CD4-positive, alpha-beta memory T cell (primary cell): ENCODE measurements at places on chromosomes 16 and 17. TPM values are rescaled to one million over a fixed set of nuclear protein-coding genes. Genes with fewer than 3 reads are reported as not detected.

DNA sequence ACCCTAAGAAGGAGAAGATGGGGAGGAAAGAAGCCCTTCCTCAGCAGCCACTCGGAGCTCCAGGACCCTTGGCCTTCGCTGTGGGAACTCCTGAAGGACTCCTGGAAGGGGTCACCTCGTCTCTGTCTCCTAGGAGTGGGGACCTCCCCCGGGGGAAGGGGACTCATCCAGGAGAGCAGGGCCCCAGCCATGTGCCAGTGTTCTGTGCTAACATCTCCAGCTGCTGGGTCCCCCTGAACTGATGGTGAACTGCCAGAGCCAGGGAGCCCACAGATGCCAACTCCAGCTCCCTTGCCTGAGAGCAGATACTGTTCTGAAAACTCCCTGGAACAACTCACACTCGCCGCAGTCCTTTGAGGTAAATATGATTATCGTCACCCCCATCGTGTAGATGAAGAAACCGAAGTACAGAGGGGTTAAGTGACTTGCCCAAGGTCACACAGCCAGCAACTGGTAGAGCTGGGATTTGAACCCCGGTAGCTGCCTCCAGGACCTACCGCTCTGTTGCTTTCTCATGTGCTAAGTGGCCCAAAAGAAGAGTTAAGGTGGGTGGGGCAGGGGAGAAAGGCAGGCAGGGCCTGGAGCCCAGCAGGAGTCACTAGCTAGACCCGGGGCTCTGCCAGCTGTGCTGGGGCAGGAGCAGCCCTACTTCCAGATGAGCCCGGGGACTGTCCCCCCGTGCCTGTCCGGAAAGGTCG, 10.5 kb downstream of the TIMM22 start:
- DNase-seq: no peak

- DNase-seq: peak; percentile 28
These were observed 578 bp downstream of the RAC3 start for GRCh38 chr17:82031885-82032627.

DNA sequence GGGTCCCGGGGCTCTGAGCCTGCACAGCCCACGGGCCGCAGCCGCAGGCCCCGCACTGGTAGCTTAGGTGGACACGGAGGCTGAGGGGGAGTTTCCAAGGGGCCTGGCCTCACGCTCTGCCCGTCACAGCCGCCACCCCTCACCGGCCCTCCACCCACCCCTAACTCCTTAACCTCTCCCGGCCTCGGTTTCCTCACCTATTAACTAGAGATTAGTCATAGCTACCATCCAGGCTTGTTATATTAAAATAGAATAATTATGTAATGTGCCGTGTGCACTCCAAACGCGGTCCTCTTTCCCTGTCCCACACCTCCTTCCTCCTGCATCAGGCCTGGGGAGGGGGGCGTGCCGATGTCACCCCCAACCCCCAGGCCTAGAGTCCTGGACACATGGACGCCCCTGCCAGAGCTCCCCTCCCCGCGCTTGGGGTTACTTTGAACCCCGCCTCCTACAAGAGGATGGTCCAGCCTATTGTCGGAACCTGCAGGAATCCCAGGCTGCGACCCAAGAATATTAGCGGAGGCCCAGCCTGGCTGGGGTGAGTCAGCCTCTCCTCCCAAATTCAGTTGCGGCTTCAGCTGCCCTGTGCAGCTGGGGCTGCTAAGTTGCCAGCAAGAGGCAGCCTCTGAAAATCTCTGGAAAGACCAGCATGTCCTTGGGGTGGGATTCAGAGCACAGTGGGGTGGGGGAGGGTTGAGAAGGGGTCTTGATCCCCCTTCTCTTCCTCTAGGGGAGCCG, 17.3 kb downstream of the SOCS3 start:
- no peak for DNase-seq

- DNase-seq: no peak
These were observed 53.6 kb downstream of the WNT3 start for GRCh38 chr17:46764709-46765401.

- no peak for DNase-seq
These were observed 14.6 kb upstream of the CSNK1D start for GRCh38 chr17:82287868-82288801.

DNA sequence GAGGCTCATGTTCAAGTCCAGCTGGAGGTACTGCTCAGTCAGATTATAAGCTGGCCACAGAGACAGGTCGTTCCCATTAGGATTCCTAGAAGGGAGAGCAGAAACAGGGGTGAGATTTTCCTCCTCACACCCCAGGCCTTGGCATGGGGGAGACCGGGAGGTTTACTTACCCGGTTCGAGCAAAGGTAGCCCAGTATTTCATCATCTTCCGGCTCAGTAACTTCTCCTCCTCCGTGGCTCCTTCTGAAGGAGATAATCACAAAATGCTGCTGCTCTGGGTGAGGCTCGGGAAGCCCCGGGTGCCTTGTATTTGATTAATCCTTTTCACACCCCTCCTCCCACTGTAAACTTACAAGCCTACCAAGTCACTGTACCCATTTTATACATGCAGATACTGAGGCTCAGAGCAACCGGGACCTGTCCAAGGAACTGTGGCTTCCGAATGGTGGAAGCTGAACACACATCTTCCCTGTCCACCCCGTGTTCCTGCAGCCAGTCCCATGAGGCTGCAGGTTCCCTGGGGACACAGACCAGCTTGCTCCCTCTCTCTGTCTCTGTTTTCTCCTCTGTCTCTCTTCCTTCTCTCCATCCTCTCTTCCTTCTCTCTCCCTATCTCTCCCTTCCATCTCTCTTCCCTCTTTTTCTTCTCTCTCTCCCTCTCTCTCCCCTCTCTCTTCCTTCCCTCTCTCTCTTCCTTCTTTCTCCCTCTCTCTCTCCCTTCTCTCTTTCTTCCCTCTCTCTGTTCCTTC, 13.9 kb upstream of the CES1 start:
- no peak for DNase-seq

- DNase-seq: no peak
These were observed 153.0 kb upstream of the RBL2 start for GRCh38 chr16:53281280-53281679.

FAHD1 gene
- 7.8 TPM for total RNA-seq

PIMREG gene
- total RNA-seq: not detected
